ENCODE measurements at places on chromosomes 4 and X.

DNA sequence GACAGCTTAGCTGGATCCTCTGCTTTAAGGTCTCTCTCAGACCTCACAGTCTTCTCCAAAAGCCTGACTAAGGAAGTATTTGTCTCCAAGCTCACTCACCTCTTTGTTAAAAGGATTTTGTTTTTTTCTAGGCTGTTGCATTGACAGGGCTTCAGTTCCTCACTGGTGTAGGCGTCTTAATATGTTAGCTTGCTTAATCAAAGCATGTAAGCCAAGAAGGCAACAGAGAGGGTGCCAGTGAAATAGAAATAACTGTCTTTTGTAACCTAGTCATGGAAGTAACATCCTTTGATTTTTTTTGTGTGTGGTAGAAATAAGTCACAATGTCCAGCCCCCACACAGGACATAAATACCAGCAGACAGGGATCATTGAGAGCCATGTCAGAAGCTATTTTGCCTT is 58.8 kb downstream of the FIP1L1 start:
- no peak for DNase-seq

- DNase-seq, result no peak
Measured at GRCh38 chrX:137236837-137237236, 203.0 kb upstream of the GPR101 start.

DNA sequence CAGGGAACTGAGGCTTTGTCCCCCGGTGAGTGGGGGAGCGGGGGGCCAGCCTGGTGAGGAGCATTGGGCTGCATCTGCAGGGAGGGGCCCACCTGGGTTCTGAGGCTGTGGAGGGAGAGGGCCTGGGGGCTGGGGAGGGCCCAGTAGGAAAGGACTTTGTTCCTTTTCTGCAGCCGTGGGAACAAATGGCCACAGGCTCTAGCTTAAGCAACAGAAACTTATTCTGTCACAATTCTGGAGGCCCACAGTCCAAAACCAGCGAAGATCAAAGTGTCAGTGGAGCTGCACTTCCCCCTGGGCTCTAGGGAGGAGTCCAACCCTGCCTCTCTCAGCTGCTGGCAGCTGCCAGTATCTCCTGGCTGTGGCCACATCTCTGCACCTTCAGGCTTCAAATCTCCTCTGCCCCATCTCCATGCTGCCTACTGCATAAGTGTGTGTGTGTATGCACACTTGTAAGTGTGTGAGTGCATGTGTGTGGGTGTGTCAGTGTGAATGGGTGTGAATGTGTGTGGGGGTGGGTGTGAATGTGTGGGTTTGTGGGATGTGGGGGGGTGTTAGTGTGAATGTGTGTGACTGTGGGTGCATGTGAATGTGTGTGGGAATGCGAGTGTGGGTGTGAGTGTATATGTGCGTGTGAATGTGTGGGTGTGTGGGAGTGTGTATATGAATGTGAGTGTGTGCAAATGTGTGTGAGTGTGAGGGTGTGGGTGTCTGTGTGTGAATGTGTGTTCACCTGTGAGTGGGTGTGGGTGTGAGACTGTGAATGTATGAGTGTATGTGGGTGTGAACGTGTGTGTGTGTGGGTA is 204.5 kb upstream of the PSAPL1 start:
- DNase-seq, result no peak

- no peak for DNase-seq
Measured at GRCh38 chrX:69070949-69071650, 94.2 kb downstream of the PJA1 start.

DNA sequence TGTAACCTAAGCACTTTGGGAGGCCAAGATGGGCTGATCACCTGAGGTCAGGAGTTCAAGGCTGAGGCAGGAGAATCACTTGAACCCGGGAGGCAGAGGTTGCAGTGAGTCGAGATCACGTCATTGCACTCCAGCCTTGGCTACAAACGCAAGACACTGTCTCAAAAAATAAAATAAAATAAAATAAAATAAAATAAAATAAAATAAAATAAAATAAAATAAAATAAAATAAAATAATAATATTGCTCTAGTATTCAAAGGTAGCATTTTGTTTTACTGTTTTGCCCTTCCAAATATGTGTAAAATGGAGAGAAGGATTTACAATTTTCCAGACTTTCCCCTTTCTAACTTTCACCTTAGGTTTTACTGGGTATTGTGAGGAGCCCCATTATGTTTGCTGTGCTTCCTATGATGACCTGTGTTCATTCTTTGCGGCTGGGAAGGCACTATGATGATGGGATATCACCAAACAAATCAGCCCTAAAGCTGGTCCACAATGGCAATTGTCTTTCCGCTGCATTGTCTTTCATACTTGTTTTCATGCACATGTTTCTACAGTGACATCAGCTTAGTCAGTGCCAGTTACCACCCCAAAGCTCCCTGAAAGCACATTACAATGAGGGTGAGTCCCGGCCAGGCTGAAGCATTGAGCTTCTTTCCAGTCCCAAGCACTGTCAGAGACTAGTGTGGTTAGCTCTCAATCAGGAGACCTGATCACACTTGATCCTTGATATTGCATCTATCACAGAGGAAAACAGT is 50.8 kb downstream of the DTHD1 start:
- no peak for DNase-seq

DNA sequence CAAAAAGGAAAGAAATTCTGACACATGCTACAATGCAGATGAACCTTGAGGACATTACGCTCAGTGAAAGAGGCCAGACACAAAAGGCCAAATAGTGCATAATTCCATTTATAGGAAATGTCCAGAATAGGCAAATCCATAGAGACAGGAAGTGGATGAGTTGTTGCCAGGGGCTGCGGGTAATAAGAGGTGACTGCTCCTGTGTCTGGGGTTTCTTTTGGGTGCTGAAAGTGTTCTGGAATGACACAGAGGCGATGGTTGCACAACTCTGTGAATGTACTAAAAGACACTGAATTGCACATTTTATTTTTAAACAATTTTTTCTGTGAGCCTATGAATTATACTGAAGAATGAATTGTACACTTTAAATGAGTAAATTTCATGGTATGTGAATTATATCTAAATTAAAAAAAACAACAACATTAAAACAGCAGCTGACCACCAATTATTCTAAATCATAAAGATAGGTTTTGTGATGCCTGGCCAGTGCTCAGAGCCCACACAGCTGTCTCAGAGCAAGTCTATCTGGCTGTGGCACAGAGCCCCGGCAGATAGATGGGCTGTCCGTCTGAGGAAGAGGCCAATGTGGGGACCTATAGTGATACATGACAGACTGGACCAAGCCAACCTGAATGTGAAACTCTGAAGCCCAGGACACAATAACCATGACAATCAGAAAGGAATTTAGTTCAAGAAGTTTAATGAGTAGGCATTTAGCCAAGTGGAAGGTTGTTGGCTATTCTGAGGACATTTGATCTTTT is 23.5 kb upstream of the IRAK1 start:
- DNase-seq, result no peak

GRCh38 chr4:144338148-144338547 is 197.6 kb upstream of the GYPA start:
- DNase-seq, result no peak

DNA sequence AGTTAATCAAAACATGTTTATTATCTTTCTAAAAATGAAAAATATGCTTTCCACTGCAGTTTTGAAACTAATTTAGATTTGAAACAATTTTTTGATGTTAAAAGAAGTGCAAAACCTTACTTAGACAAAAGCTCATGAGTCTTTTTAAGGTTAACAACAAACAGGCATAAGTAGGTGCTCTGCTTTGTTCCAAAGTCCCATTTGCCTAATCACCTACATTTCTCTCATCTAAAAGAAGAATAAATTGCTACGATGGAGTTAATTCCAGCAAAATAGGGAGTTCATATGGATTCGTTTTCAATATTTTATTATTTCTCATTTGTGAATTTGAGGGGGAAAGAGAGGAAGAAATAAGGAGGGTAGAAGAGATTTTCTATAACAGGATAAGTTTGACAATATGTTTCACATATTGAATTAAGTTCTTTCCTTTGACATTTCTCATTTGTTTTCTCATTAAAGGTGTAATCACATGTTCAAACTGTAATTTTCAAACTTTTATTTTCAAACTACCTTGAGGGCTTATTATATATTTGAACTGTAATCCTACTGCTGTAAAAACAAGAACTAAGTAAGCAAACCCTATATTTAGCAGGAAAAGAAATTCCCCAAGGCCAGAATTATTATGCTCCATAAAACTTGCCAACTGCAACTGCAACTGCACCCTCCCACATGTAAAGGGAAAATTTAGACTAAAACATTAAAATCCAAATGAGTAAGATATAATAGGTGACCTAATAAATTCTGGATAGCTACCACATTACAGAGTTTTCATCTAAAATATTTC is 9.6 kb upstream of the SLC39A8 start:
- no peak for DNase-seq

GRCh38 chr4:99614491-99614890 is 39.9 kb downstream of the MTTP start:
- DNase-seq, result no peak

- no peak for DNase-seq
Measured at GRCh38 chr4:10722957-10723356, 38.4 kb upstream of the CLNK start.

GRCh38 chr4:26093551-26093950 is 179.5 kb downstream of the SMIM20 start:
- no peak for DNase-seq

DNA sequence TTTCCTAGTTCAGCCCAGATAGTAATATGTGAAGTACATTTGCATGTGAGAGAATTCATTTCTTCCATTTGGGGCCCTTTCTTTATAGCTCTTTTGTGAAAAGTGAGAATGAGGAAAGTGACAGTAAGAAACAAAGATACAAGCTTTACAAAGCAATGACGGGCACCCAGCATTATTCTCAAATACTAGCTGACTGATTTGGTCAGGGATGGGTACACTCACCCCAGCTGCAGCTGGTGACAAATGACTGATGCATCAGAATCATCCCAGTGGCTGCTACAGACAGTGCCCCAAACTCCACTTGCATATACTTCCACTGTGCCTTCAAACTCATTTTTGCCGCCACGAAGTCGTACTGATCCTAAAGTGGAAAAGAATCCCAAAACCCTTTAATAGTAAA is 14.8 kb downstream of the PRSS12 start:
- DNase-seq, result no peak

GRCh38 chr4:150242820-150243458 is 164.7 kb downstream of the DCLK2 start:
- peak; percentile 62 for DNase-seq

GRCh38 chr4:41586675-41587225 is 48.8 kb downstream of the LIMCH1 start:
- no peak for DNase-seq

GRCh38 chr4:80215449-80216052 is 18.2 kb downstream of the PRDM8 start:
- DNase-seq, result peak; percentile 48

DNA sequence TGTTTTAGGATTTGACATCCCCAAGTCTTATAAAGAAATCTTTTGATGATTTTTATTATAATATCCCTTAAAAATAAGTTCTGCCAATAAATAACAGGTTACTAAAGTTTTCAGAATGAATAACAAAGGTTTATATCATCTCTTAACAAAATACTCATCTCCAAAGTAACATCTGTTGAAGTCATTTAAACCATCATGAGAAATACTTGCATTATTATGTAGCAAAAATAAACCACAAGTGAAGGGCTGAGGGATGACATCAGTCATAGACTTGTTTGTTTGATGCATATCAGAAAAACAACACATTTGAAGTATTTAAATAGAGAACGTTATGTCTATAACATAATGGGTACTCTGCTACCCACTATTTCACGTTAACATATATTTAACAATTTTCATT is 114.9 kb downstream of the SPOCK3 start:
- no peak for DNase-seq

- peak; percentile 56 for DNase-seq
Measured at GRCh38 chr4:52234561-52235440, 183.7 kb downstream of the SPATA18 start.

Data from AG08395 (cell line).